ENCODE measurements at places on chromosomes 2 and 18.
A peak's percentile ranks its signal among the peaks of the same experiment; 100 is the strongest.

DNA sequence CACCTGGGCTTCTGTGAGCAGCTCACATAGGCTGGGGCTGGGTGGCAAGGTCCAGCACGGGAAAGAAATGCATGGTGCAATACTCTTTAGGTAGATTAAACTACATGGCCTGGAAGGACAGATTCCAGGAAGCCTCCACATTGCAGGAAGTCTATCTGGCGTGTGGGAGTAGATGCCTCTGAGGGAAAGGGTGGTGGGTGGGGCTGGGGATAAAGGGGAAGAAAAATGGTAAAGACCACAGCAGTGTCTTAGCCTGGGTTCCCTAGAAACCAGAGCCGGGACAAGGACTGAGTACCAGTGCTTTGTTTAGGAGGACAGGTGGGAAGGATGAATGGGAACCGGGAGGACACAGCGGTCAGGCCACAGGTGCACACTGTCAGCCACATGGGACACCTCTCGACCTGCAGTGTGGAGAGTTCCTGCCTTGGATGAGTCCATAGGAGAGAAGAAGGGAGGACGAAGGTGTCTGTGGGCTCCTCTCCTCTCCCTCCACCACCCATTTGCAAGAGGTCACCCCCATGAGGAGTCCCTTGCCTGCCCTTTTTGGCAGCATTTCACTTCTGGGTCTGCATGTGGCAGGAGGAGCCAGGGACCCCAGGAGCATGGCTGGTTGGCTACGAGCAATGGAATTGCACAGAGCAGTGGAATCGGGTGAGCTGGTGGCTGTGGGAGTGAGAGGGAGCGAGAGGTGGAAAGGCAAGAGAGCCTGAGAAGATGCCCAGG, 91.5 kb upstream of the HS6ST1 start:
- DNase-seq: no peak

- no peak for DNase-seq
These were observed 168.9 kb downstream of the ANKRD30B start for GRCh38 chr18:14916851-14917250.

GRCh38 chr2:16640001-16640700, 25.5 kb downstream of the CYRIA start:
- DNase-seq: no peak

- DNase-seq: no peak
These were observed 630.1 kb upstream of the PIK3C3 start for GRCh38 chr18:41324934-41325333.

- DNase-seq: no peak
These were observed 29.0 kb downstream of the DOK1 start for GRCh38 chr2:74583504-74583903.

DNA sequence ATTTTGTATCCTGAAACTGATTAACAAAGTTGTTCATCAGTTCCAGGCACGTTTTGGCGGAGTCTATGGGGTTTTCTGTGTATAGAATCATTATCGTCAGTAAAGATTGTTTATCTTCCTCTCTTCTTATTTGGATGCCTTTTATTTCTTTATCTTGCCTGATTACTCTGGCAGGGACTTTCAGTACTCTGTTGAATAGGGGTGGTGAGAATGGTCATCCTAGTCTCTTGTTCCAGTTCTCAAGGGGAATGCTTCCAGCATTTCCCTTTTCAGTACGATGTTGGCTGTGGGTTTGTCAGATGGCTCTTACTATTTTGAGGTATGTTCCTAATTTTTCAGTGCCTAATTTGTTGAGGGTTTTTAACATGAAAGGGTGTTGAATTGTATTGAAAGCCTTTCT, 14.0 kb upstream of the SPDYA start:
- no peak for DNase-seq

GRCh38 chr2:29326926-29327325, 211.7 kb downstream of the CLIP4 start:
- no peak for DNase-seq

DNA sequence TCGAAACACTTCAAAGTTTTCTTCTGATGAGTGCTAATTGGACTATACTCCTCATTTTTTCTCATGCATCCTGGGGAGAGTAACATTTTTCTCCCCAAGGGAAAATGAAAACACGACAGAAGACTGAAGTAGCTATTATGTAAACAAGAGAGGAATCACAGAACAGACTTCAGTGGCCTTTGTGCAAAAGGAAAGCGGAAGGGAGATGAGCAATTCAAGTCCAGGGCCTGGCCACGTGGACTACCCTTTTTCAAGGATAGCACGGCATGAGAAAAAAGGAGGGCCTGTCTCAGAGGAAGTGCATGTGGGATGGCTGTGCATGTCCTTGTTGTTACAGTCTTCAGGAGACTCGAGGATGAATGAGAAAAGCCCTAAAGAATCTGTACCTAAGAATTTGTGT, 43.8 kb upstream of the KCNE4 start:
- peak; percentile 11 for DNase-seq

DNA sequence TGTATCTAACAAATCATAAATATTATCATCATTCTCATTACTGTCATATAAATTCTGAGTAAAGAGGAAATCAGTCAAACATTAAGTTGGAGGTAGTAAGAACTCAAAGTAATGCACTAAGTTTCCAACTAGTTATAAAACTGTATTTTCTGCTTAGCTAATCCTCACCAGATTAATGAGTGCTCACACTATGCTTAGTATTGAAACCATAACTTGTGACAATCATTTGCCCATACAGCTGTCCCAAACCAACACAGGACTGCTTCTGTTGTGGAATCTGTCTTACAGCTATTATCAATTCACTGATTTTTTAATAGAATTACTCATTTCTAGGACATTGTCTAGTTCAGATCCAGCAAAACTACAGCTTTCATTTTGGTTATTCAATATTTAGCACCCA, 41.5 kb upstream of the TANK start:
- DNase-seq: no peak

DNA sequence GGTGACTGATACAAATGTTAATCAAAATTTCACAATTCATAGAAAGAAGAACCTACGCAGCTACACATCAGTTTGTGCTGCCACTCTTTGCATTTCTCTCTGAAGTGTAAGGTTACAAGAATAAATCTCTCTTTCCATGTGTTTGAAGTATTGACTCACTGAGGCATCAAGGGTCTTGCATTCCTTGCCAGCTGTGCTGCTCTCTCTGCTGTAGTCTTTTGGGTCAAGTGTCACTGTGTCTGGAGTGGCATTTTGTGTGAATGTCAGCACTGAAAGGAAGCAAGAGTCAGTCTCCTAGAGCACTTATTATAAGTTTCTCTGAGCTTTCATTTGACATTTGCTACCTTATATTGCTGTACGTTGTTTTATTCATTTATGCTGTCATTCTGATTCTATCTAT, 1696.1 kb upstream of the LRRTM1 start:
- no peak for DNase-seq

DNA sequence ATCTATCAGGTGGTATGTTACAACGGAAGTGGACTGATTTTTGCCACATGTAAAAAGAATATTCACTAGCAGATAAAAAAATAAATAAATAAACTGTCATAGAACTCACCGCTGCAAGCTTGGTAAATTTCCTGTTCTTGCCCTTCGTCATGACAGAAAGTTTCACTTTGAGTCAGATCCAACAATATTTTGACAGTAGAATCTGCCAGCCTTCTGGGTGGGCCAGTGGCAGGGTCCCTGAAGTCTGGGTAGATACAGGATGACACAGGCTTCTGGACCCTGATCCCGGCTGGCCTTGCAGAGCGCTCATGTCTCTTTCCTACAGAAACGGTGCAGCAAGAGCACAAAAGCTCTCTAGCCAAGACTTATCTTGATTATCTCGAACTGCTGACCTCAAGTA, 97.8 kb upstream of the PMAIP1 start:
- no peak for DNase-seq

- DNase-seq: no peak
These were observed 87.1 kb downstream of the GPR39 start for GRCh38 chr2:132503701-132504100.

DNA sequence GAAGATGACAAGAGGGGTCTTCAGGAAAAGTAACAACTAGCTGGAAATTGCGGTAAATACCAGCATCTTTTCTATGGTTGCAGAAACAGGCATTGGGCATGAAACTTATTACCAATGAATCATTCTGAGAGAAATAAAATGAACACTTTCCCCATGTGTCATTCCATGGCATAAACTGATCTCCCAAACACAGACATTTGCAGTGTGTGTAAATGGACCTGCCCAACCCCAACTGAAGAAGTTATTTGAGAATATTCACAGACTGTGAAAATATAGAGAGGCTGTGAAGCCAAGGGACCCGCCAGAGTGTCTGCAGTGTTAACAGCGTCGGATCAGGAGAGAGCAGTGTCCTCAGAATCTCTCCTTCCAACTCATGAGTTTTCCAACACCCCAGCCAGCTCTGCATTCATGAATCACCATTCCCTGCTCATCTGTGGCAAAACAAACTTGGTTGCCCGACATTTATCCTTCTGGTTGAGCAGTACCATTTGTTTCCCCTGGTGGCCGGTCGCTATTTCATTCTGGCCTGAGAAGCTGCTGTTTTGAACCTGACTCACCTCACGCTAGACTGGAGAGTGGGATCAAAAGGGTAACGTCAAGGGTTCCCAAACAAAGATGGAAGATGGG, 238.4 kb downstream of the PID1 start:
- DNase-seq: no peak

- DNase-seq: no peak
These were observed 367.4 kb upstream of the GULP1 start for GRCh38 chr2:187924293-187924692.

DNA sequence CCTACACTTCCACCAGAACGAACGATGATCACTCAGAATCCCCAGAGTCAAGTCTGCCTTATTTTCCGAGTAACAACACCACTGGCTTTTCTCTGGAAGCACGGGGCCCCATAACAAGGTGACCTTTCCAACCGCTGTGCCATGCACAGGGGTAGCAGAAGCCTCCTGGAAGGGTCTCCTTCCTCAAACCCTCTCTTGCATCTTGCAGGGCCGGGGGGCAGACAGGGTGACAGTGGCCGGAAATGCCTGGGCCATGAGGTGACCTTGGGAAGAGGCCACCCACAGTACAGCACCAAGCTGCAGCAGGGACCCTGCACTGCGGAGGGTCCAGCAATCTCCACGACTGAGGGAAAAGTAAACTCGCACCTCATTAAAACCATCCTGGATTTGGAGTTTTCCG, 108.5 kb downstream of the PXDN start:
- DNase-seq: no peak

DNA sequence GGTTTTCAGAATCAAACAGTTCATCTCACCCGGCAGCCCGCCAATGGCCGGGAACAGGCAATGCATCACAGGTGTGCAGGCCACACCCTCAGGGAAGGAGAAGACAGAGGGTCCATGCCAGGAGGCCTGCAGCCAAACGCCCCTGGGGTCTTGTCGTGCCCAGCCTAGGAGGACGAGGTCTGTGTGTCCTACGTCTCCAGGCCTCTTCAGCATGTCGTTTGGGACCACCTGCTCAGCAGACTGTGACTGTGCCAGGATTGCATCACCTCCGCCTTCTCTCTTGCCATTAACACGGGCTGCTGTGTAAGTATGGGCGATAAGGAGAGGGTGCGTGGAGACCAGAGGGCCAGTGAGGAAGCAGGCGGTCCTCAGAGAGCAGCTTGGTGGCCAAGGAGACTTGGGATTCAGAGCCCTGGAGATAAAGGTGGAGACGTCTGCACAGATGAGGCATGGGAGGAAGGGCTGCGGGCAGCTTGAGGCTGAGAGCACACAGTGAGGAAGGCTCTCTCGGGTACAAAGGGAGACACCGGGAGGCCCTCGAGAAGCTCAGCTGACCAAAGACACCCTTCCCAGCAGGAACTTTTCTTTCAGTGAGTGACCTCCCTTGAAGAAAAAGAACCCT, 37.4 kb upstream of the KLHL29 start:
- no peak for DNase-seq

GRCh38 chr2:43426305-43427031, 169.4 kb downstream of the THADA start:
- peak; percentile 62 for DNase-seq

DNA sequence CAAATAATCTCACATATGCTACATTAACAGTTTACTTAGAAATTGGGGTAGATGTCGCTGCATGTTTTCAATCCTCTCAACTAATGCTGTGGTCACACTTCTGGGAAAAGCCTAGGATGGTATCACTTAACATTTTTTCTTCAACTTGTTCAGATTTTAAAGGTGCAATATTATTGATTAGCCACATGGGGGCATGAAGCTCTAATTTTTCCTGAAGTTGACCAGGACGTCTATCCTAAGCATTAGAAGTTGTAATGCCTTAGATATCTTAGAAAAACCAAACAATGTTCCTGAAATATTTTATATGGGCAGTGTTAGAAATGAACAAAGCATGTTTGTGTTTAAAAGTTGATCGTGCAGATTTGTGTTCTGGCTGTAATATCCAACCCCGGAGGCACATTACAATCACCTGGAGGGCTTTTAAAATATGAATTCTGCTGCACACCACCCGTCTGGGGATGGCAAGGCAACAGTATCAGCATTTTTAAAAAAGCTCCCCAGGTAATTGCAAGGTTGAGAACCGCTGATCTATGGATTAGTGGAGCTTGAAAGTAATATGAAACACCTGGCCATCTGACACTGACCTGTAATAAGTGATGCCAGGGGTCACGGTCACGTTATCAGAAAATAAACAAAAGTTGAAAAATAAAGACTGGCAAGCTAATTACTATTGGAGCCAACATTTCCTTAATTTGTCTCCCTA, 100.5 kb upstream of the LMAN1 start:
- DNase-seq: no peak

DNA sequence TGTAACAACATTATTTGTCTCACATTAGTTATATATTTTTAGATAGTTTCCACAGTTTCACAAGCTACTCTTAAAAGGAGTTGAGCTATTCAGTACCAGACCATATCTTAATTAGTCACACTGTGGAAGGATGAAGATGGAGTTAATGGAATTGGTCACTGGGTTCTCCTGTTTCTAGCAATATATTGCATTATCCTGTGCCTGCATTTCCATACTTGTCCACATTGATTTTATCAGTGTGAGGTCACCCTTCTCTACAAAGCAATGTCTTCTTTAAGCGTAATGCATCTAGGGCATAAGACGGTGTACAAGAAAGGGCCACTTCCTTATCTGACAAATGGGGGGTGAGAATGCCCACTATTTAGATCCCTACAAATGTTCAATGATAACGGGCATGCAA, 216.8 kb upstream of the TANK start:
- no peak for DNase-seq

DNA sequence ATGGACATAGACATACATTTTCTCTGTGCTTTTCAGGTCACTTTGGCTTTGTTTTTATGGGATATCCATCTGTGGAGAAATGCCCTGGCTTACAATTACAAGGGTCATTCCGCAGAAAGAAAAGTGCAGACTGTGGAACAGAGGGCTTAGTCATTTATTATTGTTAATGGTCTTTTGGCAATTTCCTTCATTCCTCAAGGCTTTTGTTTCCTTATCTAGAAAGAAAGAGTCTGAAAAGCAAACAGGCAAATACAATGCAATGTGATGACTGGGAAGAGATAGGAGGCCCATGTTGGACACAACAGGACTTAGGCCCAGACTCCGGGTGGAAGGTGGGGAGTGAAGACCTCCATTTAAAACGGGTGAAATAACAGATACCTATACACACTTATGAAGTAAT, 129.5 kb upstream of the CAVIN2 start:
- no peak for DNase-seq

- no peak for DNase-seq
These were observed 28.9 kb downstream of the ADI1 start for GRCh38 chr2:3490191-3491170.

- DNase-seq: no peak
These were observed 82.4 kb downstream of the DDX1 start for GRCh38 chr2:15673919-15674636.
